ENCODE measurements at places on chromosomes 2 and 18.
A peak's percentile ranks its signal among the peaks of the same experiment; 100 is the strongest.

- DNase-seq: peak; percentile 51
These were observed 19.1 kb downstream of the CAPG start for GRCh38 chr2:85390941-85391669.

GRCh38 chr2:147040298-147041120, 804.3 kb upstream of the ACVR2A start:
- DNase-seq: no peak

GRCh38 chr2:27078267-27079194, at the start of gene EMILIN1:
Gene EMILIN1, plus strand, starts transcription at chr2:27078615. Its CDS starts 451 bp downstream, at chr2:27079066.
- DNase-seq: no peak

DNA sequence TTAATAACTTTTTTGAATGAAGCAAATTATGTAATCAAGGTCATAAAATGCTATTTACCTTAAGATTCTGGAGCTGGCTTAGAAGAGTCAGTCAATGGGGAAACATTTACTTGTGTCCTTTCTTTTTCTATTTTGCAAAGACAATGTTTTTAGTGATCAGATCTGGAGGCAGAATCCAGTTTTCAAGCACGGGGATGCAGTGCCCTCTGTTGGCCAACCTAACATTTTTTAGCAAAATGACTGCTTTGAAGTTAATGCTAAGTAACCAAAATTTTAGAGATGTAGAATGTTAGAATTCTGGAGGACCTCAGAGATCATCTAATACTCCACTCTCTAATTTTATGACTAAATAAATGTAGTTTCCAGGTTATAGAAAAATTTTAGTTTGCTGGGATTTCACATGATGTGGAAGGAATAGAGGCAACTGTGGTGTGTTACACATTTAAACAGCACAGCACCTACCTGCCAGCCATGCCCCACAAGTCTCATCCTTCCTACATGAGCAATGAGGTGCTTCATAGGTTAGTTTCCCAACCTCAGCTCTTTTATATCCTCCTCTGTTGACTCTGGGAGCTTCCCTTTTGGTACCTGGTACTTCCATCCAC, 23.6 kb upstream of the SLC9A4 start:
- DNase-seq: no peak

DNA sequence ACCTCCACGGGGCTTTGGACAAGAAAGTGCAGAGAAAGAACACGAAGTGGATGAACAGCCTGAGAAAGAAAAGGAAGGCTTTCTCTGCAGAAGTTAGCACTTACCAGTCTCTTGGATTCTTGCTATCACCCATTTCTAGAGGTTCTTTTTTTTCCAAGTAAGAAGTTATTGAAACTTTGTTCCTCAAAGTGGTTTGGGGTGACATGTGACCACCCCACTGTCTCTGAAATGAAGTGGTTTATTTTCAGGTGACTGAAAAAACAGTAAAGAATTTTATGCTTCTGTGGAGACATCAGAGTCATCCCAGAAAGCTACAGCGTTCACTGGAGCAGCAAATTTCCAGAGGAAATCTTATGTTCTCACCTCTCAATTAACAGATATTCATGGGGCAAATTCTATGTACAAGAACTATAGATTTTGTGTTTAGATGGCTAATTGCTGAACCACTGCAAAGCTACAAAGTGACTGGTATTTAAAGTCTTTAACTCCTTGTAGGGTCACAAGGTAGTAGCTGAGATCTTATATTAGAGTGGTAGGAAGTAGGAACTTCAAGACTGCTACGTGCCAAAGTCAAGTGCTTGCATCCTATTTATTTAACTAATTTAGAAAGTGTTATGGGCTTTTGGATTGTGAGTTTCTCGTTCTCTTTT, 267.5 kb downstream of the TGIF1 start:
- DNase-seq: no peak

DNA sequence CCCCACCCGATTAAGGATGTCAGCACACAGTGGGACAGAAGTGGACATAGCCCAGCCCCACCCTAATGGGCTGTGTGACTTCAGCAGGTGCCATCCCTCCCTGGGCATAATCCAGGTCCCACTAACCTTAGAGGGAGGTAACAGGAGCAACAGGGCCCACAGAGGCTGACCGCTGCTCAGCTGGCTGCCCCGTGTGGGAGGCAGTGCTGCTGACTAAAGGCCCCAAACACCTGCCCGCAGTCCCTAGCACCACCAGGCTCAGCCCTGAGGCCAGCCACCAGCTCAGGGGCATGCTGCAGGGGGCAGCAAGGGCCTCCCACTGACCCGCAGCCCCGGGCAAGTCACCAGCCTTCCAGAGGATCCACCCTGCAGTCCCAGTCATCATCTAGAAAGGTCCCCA, 14.6 kb downstream of the BIN1 start:
- DNase-seq: no peak

- no peak for DNase-seq
These were observed 666.5 kb downstream of the DCDC2C start for GRCh38 chr2:4369826-4370419.

DNA sequence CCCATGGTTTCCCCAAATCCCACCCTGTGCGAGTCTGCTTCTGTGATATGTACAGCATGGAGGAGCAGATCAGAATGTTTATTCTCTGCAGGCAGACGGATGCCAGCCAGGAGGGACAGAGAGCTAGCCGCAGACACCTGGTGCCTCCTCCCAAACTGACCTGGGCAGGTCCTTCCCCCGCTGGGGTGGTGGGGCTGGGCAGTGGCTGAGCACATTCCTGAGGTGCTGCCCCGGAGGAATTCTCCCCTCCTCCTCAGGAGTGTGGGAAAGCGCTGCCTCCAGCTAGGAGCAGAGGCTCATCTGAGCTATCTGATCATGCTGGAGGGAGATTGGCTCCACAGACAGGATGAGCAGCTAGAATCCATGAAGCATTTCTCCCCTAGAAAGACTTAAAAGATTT, 21.7 kb downstream of the C2orf92 start:
- no peak for DNase-seq
